ENCODE measurements at places on chromosomes 12 and 14.

DNA sequence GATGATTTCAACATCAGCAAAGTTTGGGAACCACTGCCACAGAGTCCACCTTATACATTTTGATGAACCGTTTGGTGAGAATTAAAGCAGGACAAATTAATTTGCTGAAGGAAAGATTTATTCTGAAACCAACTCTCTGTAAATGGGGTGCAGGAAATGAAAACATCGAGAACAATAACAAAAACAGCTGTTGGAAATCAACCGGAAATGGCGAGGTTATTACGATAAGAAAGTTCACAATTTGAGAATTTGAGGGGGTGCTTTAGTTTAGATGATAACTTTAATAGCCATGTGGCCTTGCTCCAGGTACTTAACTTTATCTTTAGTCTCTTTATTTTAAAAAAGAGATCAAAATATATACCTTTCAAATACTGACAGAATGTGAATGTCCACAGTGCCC is 56.7 kb downstream of the KCNJ8 start:
- DNase-seq: no peak

DNA sequence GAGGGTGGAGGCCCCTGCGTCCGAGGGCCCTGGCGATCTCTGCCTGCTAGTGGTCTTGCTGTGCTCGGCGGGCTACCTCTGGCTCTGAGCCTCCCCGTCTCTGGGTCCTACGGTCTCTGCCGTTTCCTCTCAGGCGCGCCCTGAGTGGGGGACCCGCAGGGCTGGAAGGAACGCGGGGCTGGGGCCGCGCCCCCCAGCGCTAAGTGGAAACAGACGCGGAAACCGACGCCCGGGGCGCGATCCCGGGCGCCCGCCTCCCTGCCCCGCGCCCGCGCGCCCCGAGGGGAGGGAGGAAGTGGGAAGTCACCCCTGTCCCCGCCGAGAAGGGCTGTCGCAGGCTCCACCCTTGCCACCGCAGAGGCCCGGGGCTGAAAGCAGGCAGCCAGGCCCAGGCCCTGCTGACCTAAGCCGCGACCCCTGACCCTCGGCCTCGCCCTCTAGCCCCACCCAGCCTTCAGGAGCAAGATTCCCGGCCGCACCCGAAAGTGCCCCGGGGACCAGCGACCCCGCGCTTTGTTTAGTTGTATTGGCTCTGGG is 831 bp downstream of the CRIP1 start:
- DNase-seq: no peak

DNA sequence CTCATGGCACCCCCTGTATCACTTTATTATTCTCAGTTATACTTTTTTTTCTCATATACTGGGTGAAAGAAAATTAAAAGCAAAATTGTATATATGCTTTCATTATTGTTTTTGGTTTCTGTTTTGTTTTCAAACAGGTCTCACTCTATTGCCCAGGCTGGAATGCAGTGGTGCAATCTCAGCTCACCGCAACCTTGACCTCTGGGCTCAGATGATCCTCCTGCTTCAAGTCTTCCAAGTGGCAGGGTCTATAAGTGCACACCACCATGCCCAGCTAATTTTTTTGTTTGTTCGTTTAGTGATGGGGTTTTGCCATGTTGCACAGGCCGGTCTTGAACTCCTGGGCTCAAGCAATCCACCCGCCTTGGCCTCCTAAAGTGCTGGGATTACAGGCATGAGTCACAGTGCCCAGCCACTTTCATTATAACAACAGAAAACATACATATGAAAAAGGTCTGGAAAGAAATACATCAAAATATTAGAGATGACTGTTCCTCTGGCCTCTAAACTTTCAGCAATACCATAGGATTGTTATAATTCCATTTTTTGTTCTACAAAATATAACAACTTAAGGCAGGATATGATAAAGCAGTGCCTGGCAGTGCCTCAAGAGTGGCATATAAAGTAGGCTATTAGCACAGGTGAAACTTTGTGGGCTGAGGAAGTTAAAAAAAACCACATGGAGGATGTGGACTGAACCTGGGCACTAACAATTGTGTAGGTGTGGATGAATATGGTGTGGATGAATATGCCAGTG is 5.8 kb upstream of the NTN4 start:
- DNase-seq: no peak

- no peak for DNase-seq
Observed at GRCh38 chr12:113407931-113408600, 4.4 kb upstream of the SDS start.

GRCh38 chr14:105161309-105161708 is 7.3 kb downstream of the JAG2 start:
- DNase-seq: no peak

- DNase-seq: no peak
Observed at GRCh38 chr14:97943619-97944018, 1146.4 kb downstream of the VRK1 start.

DNA sequence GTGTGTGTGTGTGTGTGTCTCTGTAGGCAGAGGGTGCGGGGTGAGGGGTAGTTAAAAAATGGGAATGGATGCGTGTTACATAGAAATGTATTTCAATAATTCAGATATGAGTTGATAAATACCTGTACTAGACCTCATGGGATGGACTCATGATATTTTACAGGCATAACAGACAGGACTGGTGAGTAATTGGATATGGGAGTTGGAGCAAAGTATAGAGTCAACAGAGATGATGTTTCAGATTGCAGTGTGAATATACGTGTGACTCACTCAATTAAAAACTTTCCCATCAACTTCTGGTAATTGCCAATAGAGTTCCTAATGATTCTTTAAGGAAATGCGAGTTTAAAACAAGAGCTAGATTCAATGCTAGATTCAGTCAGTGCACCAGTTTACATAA is 711.9 kb downstream of the C12orf50 start:
- no peak for DNase-seq

GRCh38 chr12:70040141-70040540 is 203.1 kb upstream of the CNOT2 start:
- no peak for DNase-seq

DNA sequence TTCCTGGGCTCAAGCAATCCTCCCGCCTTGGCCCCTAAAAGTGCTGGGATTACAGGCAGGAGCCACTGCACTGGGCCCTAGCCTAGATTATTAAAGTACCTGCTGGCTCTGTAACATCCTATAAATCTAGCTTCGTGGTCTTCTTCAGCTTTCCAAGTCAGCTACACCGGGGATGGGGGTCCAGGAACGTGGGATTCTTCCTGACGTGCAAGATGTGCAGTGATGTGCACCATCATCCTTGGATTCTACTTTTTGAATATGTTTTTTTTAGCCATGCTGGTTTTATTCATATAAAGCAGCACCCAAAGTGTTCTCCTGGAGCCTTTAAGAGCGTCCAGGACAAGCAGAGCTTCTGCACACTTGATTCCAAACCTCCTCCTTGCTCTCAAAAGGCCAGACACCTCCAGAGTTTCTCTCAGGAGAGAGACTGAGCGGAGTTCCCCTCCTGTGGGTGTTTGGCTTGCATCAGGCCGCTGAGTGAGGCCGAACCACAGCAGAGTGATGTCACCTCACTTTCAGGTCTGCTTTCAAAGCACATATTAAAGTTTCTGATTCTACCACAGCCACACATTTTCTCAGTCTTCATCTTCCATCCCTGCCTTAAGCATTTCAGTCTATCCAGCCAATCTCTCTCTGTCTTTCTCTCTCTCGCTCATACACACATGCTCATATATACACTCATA is 33.4 kb downstream of the VCPKMT start:
- DNase-seq: no peak

- no peak for DNase-seq
Observed at GRCh38 chr12:70074510-70074909, 168.7 kb upstream of the CNOT2 start.

GRCh38 chr14:99094901-99095300 is 177.1 kb downstream of the BCL11B start:
- DNase-seq: no peak

DNA sequence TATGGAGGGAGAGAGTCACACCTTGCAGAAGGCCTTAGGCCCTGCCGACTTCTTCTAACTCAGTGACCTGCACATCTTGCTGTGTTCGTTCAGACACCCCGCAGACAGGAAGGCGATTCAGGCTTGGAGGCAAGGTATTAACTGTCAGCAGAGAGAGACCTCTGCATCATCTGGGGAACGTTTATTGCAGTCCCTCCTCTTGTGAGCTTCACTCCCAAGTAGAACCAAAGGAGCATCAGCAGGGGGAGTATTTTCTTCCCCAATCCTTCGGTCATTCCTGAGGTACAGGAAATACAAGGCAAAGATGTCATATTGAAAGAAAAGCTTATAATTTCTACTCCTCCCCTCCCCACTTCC is 217.9 kb downstream of the CRADD start:
- no peak for DNase-seq

DNA sequence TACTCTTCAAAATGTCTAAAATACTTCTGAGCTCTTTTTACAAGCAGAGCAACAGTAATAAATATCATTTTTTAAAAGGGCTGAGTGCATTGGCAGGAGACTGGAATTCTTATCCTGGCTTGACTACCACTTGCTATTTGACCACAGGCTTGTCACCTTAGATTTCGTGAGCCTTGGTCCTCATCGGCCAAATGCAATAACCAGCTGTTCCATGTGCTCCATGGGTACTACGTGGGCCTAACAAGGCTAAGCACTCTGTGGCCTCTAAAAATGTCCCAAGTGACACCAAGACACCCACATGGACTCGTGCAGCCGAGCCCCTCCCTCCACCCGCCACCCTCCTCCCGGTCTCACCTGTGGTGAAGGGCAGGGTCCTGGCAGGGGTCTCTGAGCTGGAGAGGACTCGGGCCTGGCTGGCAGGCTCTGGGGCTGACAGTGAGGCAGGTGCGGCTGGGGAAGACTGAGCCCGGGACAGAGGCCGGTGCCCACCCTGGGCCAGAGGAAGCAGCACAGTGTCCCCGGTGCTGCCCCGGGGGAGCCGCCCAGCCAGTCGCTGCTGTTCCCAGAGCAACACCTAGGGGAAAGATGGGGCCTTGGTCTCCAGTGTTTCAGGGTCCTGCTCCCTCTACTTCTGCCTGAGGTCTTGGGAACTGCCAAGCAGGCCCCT is 20.1 kb downstream of the SLC48A1 start:
- DNase-seq: no peak

DNA sequence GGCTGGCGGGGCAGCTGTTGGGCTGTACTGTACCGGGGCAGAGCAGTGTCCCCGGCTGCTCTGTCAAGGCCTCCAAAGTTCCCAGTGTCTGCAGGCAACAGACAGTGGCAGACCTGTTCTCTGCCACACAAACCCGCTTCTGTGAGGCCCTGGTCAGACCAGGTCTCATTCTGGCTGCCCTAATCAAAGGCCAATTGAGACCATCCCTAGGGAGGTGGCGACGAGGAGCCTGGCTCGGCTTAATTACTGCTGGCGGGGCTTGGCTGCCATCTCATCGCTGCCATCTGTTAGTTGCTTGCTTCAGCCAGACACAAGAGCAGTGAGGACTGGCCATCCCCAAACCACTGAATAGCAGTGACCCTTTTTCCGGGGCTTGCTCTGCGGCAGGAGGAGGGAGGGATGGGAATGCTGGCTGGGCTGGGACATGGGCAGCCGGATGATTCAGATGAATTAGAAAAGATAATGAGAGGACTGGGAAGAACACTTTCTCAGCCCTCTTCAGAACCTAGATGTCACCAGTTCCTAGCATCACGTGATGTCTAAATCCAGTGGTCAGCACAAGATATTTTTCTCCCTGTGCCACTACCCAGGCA is 24.5 kb downstream of the ERG28 start:
- DNase-seq: peak; percentile 71

- no peak for DNase-seq
Observed at GRCh38 chr12:39375206-39375808, 67.6 kb downstream of the KIF21A start.

GRCh38 chr14:24058951-24059475 is 7.2 kb downstream of the CARMIL3 start:
- peak; percentile 38 for DNase-seq

GRCh38 chr14:32629236-32629635 is 300.1 kb downstream of the AKAP6 start:
- DNase-seq: no peak

DNA sequence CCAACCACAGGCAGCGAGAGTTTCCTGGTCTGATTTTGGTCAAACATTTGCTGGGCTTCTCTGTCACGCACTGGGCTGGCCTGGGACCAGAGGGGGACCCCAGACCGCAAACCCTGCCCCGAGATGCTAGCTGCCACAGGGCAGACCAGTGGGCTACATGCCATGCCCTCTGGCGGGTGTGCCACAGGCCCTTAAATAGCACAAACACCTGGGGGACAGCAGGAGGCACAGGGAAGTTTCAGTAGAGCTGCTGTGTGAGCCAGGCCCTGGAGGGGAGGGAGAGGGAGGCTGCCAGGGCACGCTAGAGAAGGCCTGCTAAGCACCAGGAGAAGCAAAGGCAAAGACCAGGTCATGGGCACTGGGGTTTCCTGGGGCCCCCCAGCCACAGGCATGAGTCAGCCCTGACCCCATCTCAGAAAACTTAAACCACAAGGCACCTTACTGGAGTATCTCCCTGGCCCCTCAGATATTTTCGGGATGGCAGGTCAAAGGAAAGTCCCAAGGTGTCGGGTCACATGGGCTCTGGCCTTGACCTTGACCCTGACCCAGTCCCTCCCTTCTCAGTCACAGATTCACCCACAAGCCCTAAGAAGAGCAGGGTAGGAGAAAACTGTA is 29.2 kb downstream of the ITPK1 start:
- no peak for DNase-seq

DNA sequence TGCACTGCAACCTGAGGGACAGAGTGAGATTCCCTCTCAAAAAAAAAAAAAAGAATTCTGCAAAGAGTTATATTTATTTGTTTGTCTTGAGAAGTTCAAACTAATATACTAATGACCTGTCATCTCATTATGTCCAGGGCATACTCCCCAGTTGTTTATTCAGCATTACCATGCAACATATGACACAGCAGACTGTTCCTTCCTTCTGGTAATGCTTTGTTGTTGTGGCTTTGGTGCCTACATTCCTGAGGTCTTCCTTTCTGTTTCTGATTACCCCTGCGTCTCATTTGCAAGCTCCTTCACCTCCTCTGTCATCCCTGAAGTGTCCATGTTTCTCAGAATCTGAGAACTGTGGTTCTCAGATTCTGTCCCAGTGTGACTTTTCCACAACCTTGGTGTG is 55.3 kb downstream of the DERA start:
- DNase-seq: no peak

GRCh38 chr14:104086661-104087461 is 1.4 kb downstream of the ASPG start:
- no peak for DNase-seq

DNA sequence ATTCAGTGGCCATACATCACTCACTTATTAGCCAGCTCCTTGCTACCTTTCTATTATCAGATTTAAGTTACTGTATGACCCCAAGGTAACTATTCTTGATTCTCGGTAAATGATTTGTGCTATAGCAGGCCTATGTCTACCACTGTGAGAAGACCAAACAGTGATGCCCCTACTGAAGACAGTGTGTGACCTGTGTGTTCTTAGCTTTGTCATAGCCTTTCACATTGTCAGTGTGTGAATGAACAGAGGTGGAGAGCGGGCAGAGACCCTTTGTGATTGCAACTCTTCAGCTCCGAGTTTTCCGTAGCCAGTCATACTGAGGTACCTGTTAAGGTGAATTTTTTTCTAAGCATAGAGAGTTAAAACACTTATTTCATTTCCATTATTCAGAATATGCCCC is 294.0 kb downstream of the LRFN5 start:
- no peak for DNase-seq

- DNase-seq: no peak
Observed at GRCh38 chr14:61145034-61145902, 135.9 kb downstream of the TMEM30B start.

Measured in D341Med (cell line).